Upper lobe of right lung (tissue), 1 donor: ENCODE measurements at places on chromosomes 4 and X.

- no peaks in the 10 kb centered on the region for H3K27me3 ChIP-seq
- peak within 1 kb of the TSS; percentile 57 for H3K4me3 ChIP-seq
- DNase-seq = peak; percentile 90
- H3K27ac ChIP-seq = peak within 1 kb of the TSS; percentile 63
- H3K36me3 ChIP-seq = no peaks in the 10 kb centered on the region
These were observed at the start of gene HPRT1 for GRCh38 chrX:134460005-134460861. HPRT1 (plus strand) TSS chrX:134460165; CDS start chrX:134460312, 147 bp downstream.

GRCh38 chr4:128107766-128108165 lies 46.7 kb downstream of the LARP1B start:
- no peak overlapping the region for H3K4me3 ChIP-seq
- H3K27me3 ChIP-seq = no peaks in the 10 kb centered on the region
- H3K36me3 ChIP-seq = peaks cover 20% of the 10 kb centered on the region
- H3K27ac ChIP-seq = no peak overlapping the region
- no peaks in the 10 kb centered on the region for H3K4me1 ChIP-seq

DNA sequence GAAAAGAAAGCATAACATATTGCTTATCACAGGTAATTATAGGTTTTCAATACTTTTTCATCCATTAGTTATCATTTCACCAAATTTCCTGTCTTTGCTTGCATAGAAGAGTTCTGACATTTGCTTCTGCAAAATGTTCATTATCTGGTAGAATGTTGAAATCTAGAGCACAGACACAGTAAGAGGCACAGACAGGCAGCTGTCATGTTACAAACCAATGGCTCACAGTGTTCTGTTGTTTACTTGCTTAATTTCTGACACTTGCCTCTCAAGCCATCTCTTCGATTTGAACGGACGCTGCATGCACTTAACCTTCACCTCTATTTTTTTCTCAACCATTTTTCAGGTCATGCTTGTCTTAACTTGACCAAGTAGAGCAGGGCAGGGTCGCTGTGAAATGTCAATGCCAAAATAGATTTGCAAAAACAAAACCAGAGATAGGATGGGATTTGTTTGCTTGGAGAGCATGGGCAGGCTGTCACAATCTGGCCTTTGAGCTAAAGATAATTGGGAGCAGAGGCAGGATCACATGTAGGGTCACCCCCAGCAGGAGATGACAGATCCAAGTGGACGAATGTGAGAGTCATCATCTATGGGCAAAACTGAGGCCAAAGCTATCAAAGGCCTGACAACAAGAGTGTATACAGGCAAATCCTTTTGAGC lies 292.3 kb downstream of the SMARCA1 start:
- no peaks in the 10 kb centered on the region for H3K36me3 ChIP-seq
- H3K27ac ChIP-seq = no peak overlapping the region
- no peak for DNase-seq
- H3K4me3 ChIP-seq = no peak overlapping the region

- no peaks in the 10 kb centered on the region for H3K27me3 ChIP-seq
- H3K4me1 ChIP-seq = peaks cover 11% of the 10 kb centered on the region
- H3K4me3 ChIP-seq = peak overlapping the region; percentile 82
These were observed 723 bp downstream of the WDFY3 start for GRCh38 chr4:84965553-84966381.

- H3K4me3 ChIP-seq = no peak overlapping the region
- H3K27ac ChIP-seq = no peak overlapping the region
- DNase-seq = no peak
These were observed 73.1 kb downstream of the RAPGEF2 start for GRCh38 chr4:159175989-159176375.

DNA sequence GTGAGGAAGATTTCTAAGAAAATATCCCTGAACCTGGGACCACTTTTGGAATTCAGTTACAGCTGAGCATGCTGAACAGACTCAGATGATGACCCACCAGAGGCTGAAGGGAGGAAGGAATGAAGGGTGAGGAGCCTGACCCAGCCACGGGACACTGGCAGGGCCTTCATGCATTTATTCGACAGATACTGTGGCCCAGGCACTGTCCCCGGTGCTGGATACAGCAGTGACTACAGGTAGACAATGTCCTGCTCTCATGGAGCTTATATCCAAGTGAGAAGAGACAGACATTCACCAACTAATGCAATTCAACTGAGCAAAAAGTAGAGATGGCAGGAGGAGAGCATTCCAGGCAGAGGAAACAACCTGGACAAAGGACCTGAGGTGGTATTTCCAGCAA lies 2.2 kb upstream of the IQSEC2 start:
- H3K27ac ChIP-seq = no peak overlapping the region
- H3K27me3 ChIP-seq = no peaks in the 10 kb centered on the region
- H3K4me1 ChIP-seq = peaks cover 22% of the 10 kb centered on the region
- DNase-seq = no peak
- H3K36me3 ChIP-seq = no peaks in the 10 kb centered on the region
